Activated CD8-positive, alpha-beta memory T cell treated with anti-CD3 and anti-CD28 coated beads, Interleukin-2, amount 50 U/mL, for 48 hours (primary cell): ENCODE measurements at places on chromosomes 6 and 20.

GRCh38 chr6:53718597-53719460, 53.3 kb upstream of the KLHL31 start:
- DNase-seq, result no peak

GRCh38 chr20:9838378-9839295, at the start of gene PAK5:
TSS of gene PAK5 (minus strand) at chr20:9839076. CDS start at chr20:9644328, 194,748 bp downstream.
- DNase-seq, result no peak

DNA sequence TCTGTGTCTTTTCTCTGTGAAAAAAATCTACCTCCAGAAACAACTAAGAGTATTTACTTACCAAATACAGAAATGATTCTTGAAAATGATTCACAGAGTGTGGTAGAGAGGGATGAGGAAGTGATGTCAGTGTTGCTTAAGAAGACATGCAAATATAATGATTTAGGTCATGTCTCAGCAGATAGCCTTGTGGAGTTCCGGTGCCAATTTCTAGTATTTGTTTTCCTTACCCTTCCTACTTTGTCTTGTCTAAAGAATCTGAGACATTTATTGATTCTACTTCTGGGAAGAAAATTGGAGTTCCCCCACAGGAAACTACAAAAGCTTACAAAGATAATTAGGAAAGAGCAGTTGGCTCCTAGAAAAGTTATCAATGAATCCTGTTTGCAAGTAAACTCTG, 68.8 kb downstream of the GJA1 start:
- no peak for DNase-seq

GRCh38 chr6:1940381-1940780, 305.0 kb downstream of the GMDS start:
- DNase-seq, result no peak

DNA sequence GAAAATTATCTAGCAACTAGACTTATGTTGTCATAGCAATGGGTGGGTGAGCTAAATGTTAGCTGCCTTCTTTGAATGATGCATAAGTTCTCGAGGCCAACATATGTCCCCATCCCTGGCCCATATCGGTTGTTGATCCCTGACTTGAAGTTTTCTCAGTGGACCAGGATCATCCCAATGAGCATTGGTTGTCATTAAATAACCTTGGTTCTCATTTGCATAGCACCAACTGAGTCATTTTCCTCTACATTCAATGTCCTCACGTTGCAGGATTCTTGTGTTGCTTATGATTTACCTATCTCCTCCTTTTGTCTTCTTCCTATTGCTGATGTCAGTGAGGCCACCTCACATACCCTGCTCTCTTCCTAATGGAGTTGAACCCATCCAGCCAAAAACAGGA, 12.1 kb upstream of the AHCY start:
- DNase-seq, result no peak

- DNase-seq, result no peak
Measured at GRCh38 chr6:135438907-135439535, 58.5 kb downstream of the AHI1 start.

GRCh38 chr6:53347250-53347920, 1.4 kb downstream of the ELOVL5 start:
- no peak for DNase-seq

DNA sequence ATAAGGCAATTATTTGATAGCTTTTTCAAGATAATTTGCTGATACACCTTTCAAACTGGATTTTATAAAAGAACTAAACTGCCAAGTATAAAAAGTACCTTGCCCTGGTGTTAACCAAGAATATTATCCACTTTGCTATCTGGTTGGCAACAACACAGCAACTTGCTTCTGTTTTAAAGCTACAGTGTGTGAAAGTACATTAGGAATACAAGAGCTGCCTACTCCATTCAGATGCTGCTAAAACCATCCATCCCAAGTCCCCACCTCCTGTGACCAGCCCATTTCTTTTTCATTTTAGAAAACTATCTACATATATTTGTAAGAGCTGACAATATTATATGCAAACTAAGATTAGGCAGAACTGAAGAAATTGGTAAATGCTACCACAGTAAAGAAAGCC, 12.8 kb downstream of the CLDN20 start:
- no peak for DNase-seq

- DNase-seq, result no peak
Measured at GRCh38 chr20:564192-564591, 20.6 kb upstream of the CSNK2A1 start.

DNA sequence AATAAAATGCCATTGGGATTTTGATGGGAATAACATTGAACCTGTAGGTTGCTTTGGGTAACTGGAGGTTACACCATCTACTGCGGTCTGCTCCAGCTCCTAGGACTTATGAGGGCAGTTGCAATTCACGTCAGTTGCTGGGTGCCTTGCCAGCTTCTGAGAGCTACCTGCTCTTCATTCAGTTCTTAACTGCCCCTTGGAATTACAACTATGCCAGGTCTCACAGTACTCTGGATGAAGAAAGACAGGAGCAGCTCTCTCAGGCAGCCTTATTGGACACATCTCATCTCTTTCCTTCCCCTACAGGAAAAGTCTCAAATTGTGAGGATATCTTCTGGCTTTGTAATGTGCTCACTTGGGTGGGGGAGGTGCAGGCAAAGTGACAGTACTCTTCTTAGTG, 1643.3 kb downstream of the GRIK2 start:
- no peak for DNase-seq

- no peak for DNase-seq
Measured at GRCh38 chr20:62104791-62105345, 17.4 kb upstream of the LSM14B start.

GRCh38 chr6:44222486-44223318, 693 bp upstream of the SLC29A1 start:
- no peak for DNase-seq

DNA sequence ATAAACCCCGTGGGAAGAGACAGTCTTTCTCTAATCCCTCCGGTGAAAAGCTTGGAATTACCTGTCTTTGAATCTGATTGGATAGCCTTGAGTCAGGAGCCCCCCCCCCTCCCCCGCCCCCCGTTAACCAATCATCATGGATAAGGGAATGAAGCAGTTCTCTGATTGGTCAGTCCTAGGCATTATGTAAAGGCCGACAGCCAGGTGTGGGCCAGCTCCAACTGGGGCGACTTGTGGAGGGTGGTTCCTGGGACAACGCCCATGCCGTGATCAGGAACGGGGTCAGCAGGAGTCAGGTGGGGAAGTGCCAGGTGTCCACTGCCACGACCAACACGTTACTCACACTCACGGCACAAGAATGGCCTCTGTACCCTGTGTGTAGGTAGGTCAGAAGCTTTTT, 406.8 kb upstream of the SULF2 start:
- DNase-seq, result no peak

GRCh38 chr6:149888659-149889058, 9.3 kb downstream of the RAET1E start:
- no peak for DNase-seq

- DNase-seq, result no peak
Measured at GRCh38 chr20:54104781-54105180, 34.4 kb upstream of the BCAS1 start.

GRCh38 chr20:12044969-12045368, 127.3 kb downstream of the BTBD3 start:
- no peak for DNase-seq

GRCh38 chr20:35661053-35661452, 3.6 kb downstream of the CPNE1 start:
- DNase-seq, result no peak

DNA sequence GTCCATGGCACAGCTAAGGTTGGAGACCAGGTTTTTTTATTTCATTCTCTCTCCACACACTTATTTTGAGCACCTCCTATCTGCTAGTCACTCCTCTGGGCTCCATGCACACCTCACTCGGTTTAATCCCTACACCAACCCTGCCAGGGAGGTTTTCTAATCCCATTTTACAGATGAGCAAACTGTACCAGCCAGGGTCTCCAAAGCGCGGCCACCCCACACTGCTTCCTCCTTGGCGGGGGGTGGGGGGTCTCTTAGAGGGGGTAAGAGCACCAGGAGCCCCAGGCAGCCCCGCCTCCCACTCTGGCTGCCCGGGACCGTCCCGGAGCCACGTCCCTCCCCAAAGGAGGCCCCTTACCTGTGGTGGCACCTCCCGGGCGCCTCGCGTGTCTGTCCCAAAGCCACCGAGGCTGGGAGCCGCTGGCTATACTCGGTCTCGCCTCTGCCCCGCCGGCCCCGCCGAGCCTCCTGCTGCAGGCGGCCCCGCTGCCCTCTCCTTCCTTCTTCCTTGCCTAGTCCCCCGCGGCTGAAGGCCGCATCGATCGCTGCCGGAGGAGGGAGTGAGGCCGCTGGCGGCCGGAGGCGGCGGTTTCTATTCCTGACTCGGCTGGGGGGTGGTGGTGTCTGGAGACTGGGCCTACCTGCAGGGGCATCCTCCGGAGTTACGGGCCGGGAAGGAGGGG, at the start of gene KCNS1:
KCNS1 (minus strand) TSS at position 565 of the 683 bp plus-strand sequence. CDS start 1,891 bp downstream, outside the sequence.
- DNase-seq, result no peak

DNA sequence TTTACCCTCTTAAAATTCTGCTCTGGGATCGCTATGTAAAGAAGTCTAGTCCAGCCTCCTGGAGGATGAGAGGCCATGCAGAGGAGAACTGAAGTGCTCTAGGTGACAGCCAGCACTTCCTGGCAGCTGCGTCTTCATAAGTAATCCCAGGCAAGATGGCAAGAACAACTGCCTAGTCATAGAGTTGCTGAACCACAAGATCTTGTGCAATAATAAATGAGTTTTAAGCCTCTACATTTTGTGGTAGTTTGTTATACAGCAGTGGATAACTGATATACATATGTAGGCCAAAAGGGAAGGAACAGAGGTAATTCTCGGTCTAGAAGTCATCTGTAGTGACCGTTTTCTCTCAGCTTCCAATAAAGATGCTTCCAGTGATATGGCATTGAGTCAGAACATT, 103.8 kb upstream of the FLRT3 start:
- no peak for DNase-seq

DNA sequence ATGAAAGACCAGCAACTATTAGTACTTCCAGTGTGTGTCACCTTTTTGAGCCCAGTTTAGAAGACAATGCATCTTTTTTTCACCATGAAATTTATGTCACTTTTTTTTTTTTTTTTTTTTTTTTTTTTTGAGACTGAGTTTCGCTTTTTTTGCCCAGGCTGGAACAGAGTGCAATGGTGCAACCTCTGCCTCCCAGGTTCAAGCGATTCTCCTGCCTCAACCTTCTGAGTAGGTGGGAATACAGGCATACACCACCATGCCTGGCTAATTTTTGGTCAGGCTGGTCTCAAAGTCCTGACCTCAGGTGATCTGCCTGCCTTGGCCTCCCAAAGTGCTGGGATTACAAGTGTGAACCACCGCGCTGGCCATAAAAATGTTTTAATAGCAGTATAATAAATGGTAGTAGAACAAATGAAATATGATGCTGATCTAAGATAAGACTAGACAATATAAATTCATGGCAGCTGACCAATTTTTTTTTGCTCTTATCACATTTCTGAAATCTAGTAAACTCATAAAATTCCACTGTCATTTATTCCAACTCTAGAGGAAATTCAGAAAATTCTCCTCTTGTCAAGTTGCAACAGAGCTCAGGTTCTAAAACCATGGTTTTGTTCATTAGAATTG, 21.3 kb downstream of the NHSL1 start:
- no peak for DNase-seq

- DNase-seq, result no peak
Measured at GRCh38 chr6:111543913-111544435, 61.0 kb upstream of the REV3L start.

GRCh38 chr20:21681234-21681921, 24.1 kb upstream of the PAX1 start:
- DNase-seq, result no peak

- no peak for DNase-seq
Measured at GRCh38 chr20:11712639-11713160, 205.0 kb upstream of the BTBD3 start.

GRCh38 chr20:49851991-49852390, 39.4 kb downstream of the SLC9A8 start:
- DNase-seq, result no peak

DNA sequence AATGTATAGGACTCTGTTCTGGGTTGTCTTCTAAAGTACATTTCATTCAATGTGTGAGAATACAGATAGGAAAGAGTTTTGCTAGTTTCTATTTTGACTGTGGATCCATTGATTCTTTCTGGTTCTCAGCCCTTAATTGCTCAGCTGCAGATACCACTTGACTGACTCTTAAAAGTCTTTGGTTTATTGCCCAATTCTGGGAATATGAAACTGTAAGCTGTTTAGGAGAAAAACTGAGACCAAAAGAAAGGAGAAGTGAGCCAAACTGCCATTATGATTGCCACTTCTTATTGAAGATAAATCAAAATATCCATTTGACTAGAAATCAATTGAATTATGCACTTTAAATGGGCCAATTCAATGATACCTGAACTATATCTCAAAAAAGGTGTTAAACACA, 211.4 kb downstream of the ESR1 start:
- DNase-seq, result no peak

GRCh38 chr20:53124075-53124551, 152.0 kb downstream of the TSHZ2 start:
- DNase-seq, result no peak

DNA sequence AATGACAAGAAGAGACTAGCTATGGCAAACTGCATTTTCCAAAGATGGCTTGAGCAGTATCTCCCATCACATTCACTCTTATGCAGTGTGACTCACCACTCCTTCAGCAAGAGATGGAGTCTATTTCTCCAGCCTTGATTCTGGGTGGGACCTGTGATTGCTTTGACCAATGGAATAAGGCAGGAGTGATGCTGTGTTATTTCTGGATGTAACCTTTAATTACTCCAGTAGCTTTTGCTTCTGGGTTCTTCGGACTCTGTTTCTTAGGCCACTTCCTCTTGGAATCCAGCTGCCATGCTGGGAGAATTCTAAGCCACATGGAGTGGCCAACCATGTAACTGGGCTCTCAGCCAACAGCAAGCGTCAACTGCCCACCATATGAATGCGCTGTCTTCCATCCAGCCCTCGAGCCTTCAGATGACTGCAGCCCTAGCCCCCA, 50.7 kb downstream of the TGM2 start:
- no peak for DNase-seq

- DNase-seq, result no peak
Measured at GRCh38 chr20:5779071-5779900, 29.1 kb downstream of the SHLD1 start.

GRCh38 chr6:103729658-103730057, 1130.1 kb downstream of the HACE1 start:
- no peak for DNase-seq

- no peak for DNase-seq
Measured at GRCh38 chr6:143885116-143885515, 20.8 kb downstream of the ZC2HC1B start.

GRCh38 chr20:21719592-21720214, 14.2 kb downstream of the PAX1 start:
- DNase-seq, result no peak

DNA sequence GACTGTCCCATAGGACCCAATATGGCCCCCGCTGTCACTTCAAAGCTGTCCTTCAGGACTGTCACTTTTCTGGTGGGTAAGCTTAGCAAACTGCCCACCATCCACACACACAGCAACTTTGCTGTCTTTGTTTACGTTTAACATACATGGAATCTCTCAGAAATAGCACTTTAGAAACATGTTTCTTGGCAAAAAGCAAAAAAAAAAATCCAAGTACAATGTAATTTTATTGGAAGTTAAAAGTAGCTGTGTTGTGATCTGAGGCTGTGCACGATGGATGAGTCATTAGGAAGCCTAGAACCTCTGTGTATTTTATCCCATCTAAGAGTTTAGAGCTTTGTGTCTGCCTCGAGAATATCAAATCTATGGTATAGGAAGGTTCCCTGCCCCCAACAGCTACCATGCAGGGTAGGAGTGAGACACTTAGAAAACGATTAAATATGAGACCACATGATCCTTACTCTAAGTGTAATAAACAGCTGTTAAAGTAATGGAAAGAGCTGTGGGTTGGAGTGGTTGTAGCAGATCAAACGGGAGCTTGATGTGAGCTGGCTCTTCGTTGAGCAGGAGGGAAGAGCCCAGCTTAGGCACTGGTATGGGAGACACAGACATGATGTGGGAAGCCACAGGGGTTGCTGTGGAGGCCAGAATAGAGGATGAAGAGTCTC, 119.5 kb downstream of the PLEKHG1 start:
- DNase-seq, result no peak
